ENCODE measurements at places on chromosomes 6 and 20.

DNA sequence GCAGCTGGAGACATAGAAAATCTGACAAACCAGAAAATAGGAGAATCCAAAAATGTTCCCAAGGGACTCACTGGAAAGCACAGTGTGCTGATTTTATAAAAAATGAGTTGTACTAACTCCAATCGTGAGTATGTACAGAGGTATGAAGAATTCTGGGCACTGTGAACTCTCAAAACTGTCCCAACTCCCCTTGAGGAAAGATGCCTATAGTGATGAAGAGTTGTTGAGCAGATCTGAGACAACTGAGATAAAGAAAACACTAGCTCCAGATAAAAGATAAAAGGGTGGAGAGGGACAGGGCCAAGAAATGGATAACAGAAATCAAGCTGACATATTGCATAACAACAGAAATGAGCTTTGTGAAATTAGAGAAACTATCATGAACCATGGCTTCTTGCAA is 481.4 kb downstream of the MAFB start:
- no peak for DNase-seq

DNA sequence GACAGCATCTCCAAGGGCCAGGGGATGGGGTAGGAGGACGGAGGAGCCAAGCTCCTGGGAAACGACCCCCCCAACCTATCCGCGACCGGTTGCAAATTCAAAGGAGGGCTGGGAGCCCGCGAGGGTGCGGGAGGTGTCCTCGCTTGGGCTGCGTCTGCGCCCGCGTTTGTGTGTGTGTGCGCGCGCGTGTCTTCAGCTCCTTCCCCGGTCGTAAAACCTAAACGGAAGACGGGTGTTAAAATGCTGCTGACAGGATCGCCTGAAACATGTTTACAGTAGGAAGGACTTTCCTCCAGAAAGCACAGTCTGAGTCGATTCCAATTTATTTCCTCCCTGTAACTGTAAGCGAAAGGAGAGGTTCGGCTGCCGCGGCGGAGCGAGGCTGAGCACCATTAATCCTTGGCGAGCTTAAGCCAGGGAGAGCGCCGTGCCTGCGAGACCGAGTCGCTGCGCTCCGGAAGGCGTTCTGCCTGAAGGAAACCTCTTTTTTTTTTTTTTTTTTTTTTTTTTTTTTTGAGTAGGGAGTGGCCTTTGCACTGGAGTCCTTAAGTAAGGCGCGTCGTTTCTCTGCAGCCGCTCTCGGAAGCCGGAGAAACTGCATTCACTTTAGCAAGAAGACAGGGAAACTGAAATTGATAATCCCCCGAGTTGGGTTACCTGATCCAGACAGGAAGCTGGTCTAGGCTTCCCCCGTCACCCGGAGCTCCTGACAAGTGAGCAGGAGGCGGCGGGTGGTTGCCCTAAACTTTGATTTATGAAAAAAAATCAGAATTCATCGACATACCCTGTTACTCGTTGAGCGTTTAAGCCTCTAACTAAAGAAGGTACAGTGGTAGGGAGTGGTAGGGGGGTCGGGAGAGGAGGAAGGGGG is 4.8 kb upstream of the SOX4 start:
- peak; percentile 56 for DNase-seq

- DNase-seq, result peak; percentile 59
These were observed 19.4 kb downstream of the COL11A2 start for GRCh38 chr6:33172688-33173534.

- DNase-seq, result no peak
These were observed 431.5 kb downstream of the HACE1 start for GRCh38 chr6:104428184-104428583.

- peak; percentile 20 for DNase-seq
These were observed 97.9 kb downstream of the SSR1 start for GRCh38 chr6:7215131-7215530.

DNA sequence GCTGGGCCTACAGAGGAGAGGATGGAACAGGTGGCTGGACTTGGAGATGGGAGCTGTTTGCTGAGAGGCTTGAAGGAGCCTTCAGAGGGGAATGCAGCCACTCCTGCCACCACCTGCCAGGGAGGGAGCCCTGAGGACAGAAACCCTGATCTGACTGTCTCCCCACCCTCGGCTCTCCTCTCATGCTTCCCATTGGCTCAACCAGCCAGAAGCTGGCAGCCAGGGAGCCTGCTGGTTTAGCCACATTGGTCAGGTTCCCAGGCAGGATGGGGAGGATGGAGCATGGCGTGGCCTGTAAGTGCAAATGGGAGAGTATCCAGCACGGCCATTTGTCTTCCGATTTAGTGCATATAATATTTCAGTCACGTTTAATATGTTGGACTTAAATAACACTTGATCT is 12.8 kb downstream of the TREM1 start:
- no peak for DNase-seq

GRCh38 chr20:59371431-59371830 is 71.0 kb downstream of the EDN3 start:
- DNase-seq, result no peak

DNA sequence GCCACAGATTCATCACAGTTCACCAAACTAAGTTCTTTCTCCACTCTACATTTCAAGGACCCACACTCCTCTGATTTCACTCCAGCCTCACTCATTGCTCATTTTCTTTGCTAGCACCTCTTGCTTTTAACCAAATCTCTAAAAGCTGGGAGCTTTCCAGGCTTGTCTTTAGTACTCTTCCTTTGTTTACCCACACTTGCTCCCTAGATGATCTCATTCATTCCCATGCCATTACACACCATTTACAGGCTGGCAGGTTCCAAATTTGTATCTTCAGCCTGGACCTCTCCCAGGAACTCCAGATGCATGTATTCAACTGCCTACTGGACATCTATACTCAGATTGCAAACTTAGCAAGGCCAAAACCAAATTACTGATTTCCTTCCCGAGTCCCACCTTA is 5.3 kb upstream of the GUCA1B start:
- no peak for DNase-seq

GRCh38 chr6:80203283-80203682 is 96.8 kb downstream of the BCKDHB start:
- no peak for DNase-seq

DNA sequence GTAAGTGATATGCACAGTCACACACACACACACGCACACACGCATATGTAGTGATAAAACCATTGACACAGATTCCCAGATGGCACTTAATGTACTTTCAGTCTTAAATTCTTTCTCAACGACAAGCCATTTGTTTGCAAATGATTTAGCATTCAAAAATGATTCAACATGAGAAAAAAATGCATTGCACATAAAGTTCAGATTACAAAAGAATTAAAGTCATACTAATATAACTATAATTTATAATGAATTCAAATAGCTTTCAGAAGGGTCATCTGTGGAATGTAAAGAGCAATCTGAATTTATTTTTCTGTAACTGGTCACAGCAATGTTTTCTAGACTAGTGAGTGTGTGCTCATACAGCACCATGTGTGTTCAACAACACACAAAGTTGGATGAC is 521.6 kb upstream of the ZNF337 start:
- no peak for DNase-seq

DNA sequence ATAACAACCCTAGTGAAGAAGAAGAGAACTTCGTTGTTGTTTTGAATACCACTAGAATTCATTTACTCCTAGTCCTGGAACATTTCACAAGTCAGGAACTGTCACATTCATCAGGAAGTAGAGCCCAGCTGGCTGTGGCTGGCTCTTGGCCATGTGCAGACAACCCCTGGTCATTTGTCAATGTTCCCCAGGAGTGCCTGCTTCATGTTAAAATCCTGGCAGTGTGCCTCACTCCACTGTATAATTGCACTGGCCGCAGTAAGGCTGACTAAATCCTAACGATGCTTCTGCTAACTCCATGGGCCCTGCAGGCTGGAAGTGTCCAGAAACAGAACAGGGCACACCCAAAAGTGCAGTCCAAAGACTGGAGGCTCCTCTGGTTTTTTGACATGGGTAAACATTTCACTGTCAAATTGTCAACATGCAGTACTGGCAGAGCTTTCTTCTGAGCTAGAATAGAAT is 41.5 kb upstream of the ADGRF1 start:
- DNase-seq, result peak; percentile 69

DNA sequence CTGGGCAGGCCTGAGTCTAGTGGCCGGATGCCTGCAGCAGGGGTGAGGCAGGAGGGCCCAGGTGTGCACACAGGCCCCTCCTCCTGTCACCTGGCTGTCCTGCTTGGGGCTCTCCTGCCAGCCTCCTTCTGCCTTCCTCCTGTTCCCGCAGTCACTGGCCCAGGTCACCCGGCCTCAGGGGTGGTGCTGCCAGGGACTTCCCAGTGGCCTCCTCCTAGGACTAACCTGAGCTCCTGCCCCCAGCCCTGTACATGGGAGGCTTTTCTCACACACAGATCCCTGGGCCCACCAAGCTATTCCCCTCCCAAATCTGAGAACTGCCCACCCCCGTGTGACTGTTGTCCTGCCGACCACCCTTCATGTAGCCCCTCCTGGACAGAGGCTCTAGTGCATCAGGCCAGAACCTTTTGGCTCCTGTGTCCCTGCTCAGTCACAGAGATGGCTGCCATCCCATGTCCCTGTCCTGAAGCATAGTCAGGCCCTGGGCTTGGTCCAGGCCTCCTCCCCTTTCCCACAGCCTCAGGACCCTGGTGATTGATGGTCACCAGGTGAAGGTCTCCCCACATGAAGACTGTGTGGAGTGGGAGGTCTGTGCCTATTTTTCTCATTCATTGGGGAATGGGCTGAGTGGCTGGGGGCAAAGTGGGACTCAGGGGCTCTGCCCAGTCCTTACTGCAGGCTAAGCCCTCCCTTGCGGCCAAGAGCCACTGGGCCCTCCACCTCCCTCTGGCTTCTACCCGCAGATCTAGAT is 1.1 kb upstream of the ULBP1 start:
- DNase-seq, result no peak

DNA sequence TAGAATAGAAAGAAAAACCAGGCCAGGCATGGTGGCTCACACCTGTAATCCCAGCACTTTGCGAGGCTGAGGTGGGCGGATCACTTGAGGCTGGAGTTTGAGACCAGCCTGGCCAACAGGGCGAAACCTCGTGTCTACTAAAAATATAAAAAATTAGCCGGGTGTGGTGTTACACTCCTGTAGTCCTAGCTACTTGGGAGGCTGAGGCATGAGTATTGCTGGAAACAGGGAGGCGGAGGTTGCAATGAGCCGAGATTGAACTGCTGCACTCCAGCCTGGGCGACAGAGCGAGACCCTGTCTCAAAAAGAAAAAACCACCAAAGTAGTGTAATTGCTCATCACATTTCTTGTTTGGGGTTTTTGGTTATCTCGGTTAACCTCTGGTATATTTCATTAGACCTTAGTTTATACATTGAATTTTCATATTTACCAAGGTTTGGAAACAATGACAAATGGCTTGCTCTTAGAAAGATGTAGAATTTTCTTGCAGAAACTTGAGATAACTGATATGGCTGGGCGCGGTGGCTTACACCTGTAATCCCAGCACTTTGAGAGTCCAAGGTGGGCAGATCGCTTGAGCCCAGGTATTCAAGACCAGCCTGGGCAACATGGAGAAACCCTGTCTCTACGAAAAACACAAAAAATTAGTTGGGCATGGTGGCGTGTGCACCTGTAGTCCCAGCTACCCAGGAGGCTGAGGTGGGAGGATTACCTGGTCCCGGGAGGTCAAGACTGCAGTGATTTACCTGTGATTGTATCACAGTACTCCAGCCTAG is 14.2 kb downstream of the ITCH start:
- DNase-seq, result no peak

GRCh38 chr6:26594730-26595632 is 1.8 kb upstream of the ABT1 start:
- peak; percentile 38 for DNase-seq

GRCh38 chr6:63802606-63803206 is 167.1 kb downstream of the PHF3 start:
- peak; percentile 40 for DNase-seq

DNA sequence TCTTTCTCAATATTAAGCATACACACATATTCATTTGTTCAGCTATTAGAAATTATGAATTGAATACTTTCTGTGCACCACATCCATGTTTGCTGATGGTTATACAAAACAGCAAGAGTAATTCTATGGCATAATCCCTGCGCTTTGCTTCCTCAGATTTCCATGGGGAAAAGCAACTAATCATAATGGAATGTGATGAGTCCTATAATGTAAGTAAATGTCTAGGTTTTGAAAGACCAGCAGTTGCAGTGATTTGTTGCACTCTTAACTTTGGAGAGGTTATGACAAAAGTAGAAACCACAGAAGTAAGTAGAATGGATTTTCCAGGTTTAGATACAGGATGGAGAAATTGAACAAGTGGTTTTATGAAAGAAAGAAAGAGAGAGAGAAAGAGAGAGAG is 652.1 kb downstream of the CBLN4 start:
- DNase-seq, result no peak

GRCh38 chr6:138331984-138332383 is 45.7 kb upstream of the SMIM28 start:
- DNase-seq, result no peak

GRCh38 chr20:23826541-23827021 is at the start of gene CST2:
TSS of gene CST2 (minus strand) at chr20:23826729. CDS start at chr20:23826660, 69 bp downstream.
- no peak for DNase-seq

GRCh38 chr6:123745895-123746294 is 57.8 kb upstream of the NKAIN2 start:
- no peak for DNase-seq

DNA sequence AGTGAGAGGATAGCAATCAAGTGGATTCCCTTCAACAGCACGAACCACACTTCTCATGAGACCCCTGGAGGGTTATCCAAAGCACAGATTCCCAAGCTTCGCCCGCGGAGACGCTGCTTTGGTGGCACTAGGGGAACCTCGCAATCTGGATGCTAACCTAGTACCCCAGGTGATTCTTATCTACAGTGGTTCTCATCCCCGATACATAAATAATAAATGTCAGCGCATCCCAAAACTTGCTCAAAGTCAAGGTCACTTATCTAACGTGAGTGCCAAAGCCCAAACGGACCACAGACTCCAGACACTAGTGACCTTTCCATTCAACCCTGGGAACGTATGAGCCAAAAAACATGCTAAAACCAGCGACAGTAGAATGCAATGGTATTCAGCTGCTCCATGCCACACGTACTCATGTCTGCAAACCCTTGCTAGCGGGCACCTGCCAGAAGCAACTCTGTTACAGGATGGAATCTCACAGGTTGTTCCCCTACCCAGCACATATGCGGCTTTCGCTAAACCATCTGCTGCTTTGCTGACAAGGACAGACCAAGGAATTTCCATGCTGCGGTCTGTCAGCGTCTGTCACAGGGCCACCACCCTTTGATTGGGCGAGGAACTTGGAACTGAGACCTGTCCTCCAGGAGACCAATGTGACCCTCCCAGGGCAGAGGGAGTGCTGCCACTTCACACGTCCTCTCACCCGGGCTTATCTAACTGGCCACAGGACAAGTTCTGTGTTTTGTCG is 16.8 kb downstream of the MYLK4 start:
- no peak for DNase-seq

GRCh38 chr20:63850689-63851547 is 10.4 kb upstream of the ABHD16B start:
- peak; percentile 82 for DNase-seq

- no peak for DNase-seq
These were observed 69.0 kb downstream of the TCP11 start for GRCh38 chr6:35072051-35072697.

- no peak for DNase-seq
These were observed 19.9 kb downstream of the UQCC2 start for GRCh38 chr6:33691456-33692077.

- DNase-seq, result no peak
These were observed 79.8 kb downstream of the DOK5 start for GRCh38 chr20:54555150-54555549.
